NCI-H1092 (cell line): ENCODE measurements at places on chromosomes 2 and 18.

- no peak for DNase-seq
These were observed 67.3 kb downstream of the SH3RF3 start for GRCh38 chr2:109196081-109196875.

- no peak for DNase-seq
These were observed 122.9 kb downstream of the PRKRA start for GRCh38 chr2:178328037-178328436.

DNA sequence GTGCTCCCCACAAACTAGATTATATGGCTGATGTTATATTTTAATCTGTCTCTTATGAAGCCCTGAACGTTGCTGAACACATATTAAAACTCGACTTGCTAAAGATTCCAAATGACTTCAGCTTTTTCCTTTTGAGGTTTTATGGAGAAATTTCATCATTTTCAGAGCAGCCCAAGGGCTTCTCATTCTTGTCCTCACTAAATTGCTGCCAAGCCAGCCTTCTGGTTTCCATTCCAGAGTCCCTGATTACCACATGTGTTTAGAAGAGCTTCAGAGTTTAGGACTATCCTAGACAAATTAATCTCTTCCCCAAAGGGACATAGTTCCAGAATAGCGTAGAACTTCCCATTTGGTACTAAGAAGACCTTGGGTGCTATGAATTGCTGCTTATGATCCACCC lies 77.8 kb upstream of the CCDC195 start:
- no peak for DNase-seq

- DNase-seq, result no peak
These were observed 49.3 kb downstream of the SLC35F5 start for GRCh38 chr2:113707106-113707505.

- DNase-seq, result no peak
These were observed 26.0 kb upstream of the FOSL2 start for GRCh38 chr2:28366496-28367282.

DNA sequence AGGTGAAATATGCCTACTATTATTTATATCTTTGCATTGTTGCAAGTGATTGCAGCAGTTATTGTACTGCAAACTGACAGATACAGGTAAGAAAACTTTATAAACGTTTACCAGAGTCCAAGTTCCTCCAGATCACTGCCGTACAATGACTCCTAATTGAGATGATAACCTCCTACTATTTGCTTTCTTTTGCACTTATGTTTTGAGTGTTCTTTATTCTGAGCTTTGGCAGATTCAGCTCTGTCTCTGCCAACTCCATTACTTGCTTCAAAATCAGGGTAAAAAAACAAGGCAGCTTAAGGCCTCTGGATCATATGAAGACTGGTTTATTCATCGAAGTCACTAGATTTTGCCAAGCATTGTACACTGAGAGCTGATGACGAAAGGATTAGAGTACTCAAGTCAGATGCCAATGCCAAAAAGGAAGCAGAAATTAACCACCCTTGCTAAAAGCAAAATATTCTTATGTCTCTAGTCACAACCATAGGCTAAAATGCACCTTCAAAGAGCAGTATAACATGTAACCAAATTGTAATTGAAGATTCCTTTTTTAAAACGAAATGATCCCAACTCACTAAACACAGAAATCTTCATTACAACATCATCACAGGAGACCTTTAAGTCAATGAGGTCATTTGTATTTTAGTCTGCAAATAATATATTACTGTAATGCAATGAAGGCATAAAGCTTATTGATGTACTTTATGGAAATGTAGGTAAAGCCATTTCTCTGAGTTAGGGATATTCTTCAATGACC lies 10.5 kb upstream of the IKZF2 start:
- DNase-seq, result no peak

DNA sequence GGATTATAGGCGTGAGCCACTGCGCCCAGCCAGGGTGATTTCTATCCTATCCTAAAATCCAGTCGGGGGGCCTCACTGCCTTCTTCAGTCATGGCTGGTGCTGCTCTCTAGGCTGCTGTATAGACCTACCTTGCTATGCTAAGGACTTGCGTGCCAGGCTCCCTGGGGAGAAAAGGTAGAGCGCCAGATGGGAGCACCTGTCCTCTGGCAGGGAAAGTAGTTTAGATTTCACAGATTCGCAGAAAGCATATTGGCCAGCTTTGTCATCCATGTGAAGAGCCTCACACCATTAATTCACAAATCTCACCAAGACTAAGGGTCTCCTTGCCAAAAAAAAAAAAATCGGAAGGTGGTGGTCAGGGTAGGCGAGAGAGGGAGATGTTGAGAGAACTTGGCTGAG lies 217.6 kb downstream of the ATAD2B start:
- DNase-seq, result no peak

DNA sequence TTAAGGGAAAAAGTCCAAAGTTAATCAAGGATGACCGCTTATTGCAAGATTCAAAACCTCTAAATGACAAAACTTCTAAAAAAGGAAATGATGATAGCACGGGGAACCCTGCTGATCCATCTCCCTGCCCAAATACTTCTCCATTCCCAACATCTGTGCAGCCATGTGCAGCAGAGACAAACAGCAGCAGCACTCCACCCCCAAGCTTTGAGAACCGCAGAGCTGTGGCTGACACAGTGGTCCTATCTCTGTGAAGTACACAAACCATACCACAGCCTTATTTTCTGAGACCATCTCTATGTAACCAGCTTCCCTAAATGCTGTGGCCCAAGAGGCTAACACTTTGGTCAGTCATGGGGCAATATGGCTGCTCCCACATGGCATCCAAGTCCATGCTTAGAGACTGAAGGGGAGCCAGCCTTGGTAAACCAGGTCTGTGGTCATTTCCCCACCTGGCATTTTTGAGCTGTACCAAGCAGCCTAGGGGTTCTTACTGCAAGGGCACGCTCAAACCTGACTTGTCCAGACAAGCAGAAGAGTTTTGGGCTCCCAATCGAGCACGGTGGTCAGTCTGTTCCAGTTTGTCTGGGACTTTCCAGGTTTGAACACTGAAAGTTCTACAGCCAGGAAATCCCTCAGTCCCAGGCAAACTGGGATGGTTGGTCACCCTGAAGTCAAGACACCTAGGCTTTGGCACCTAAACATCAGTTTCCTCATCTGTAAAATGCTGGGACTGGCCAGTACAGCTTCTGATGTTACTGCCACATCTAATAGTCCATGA lies 17.1 kb upstream of the NFE2L2 start:
- no peak for DNase-seq

GRCh38 chr2:99545066-99545465 lies 55.2 kb upstream of the REV1 start:
- no peak for DNase-seq

- no peak for DNase-seq
These were observed 84.8 kb downstream of the HS6ST1 start for GRCh38 chr2:128233790-128234395.

GRCh38 chr2:43041661-43042360 lies 184.6 kb downstream of the ZFP36L2 start:
- DNase-seq, result no peak

DNA sequence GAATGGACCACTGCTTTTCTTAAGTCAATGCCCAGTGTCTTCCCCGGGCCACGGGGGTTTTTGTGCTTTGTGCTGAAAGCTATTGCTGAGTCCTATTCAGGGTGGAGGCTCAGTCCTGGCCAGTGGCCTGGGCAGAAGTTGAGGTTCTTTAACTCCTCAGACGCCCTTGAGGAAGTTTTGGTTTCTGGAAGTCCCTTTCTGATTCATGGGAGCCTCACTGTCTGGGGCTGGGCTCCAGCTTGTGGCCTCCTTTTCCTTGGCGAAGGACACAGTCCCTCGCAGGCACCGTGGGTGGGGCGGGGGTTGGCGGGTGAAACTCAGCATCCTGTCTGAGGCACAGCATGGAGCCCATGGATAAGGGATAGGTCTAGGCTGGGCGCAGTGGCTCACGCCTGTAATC lies 465.2 kb upstream of the HS6ST1 start:
- no peak for DNase-seq

DNA sequence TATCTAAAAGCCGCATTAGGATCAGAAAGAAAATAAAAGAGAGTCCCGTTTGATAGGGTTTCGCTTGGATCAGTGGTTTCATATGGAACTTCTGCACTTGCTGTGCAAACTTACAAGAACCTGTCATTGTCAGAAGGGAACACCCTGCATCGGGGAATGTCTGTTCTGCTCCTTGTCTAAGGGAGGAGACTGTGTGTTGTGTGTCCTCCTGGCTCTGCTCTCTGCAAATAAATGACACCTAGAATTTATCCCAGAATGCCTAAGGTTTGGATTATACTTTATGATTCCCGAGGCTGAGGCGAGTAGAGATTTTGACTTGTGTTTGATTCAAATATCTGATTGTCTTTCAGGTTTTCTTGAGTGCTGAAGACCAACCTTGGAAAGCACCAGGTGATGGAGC lies 785.1 kb downstream of the GALR1 start:
- no peak for DNase-seq

DNA sequence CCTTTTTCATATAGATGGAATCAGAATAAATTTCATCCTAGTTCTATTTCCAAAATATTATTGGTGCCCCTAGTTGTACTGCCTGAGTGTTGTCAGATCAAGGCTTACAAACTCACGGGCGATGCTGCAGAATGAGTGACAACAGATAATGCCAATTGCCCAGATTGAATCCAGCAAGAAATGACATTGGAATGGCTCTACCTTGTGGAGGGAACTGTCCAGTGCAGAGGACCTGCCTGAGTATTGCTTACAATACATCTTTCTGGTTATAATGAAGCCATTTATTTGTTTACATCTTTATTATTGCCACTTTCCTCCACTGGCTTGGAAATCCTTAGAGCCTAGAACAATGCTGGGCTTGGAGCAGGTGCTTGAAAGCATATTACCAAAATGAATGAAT lies 7.8 kb upstream of the IL1R2 start:
- DNase-seq, result no peak

GRCh38 chr2:160426604-160427003 lies 67.0 kb downstream of the RBMS1 start:
- DNase-seq, result no peak

DNA sequence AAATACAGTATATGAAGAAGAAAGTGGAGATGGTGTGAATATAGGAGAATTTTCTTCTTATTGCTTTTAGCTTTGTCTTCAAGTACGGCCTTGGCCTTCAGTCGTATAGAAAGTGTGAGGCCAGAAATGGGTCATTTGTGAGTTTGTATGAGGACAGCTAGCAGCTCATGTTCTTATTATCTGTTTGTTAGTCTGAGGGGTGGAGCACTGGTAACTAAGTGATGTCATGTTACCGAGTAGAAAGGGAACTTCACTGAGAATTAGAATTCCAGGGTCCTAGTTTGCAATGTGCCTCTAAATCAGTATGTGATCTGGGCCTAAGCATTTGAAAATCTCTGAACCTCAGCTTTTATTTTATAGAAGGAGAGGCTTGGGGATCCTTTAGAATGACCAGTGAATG lies 588.6 kb downstream of the NRXN1 start:
- no peak for DNase-seq

GRCh38 chr18:44582456-44582855 lies 98.2 kb upstream of the SETBP1 start:
- no peak for DNase-seq

- DNase-seq, result no peak
These were observed 1.1 kb upstream of the SOCS6 start for GRCh38 chr18:70287731-70288130.

DNA sequence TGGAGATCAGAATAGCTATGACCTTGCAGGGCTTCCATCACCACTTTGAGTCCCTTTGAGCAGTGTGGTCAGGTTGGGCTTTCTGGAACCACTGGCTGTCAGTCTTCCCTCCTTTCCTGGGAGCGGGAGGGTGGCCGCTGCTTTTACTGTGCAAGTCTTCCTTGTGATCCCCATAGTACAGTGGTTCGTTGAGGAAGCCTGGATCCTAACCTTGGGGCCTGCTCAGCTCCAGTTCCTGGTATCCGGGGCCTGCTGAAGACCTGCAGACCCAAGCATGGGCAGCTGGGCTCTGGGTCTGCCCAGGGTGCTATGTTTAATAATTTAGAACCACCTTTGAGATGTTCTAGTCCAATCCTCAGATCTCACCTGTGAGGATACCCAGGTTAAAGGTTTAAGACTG lies 104.2 kb downstream of the CLIP4 start:
- no peak for DNase-seq

DNA sequence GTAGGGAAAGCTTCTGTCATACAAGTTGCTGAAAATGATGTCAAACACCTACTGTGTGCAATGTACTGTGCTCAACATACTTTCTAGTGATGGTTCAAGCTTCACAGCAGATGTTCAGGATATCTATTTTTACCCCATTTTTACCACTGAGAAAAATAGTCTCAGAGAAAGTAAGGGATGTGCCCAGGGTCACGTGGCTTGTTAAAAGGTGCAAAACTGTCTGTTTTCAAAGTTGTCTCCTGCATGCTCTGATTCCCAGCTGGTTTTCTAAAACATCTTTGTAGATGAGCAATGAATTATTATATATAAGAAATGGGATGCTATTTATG lies 145.5 kb upstream of the LHCGR start:
- no peak for DNase-seq

DNA sequence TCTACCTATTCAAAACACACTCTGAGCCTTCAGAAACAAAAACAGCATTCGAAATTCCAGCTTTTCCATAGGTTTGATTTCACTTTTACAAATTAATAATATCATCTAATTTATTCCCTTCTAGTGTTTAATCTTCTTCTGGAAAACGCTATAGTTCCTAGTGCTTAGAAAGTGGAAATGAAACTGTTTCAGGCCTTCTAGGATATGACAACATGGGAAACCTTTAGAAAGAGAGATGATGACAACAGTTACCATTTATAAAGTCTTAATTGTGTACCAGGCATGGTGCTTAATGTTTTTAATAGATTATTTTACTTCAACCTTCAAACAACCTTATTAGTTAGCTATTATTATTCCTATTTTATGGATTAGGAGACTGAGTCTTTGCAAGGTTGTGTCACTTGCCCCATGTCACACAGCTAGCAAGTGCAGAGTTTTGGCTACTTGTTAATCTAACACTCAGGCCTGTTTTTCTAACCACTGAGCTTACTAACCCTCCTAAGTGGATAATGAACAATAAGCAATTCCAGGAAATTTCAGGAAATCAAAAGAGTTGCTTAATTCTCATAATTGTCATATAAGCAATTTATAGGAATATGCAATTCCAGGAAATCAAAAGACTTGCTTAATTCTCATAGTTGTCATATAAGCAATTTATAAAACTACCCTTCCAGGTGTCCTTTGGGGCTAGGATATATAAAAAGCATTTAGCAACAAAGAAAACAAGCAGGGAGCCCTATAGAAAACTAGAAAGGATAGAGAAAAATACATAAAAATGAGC lies 206.0 kb downstream of the ZNF521 start:
- no peak for DNase-seq

GRCh38 chr2:160125828-160126227 lies 63.4 kb upstream of the PLA2R1 start:
- no peak for DNase-seq
